ENCODE measurements at places on chromosomes 5 and 9.

GRCh38 chr9:123929177-123929869 lies 603 bp downstream of the DENND1A start:
- DNase-seq, result no peak

- no peak for DNase-seq
These were observed 76.2 kb downstream of the NRG2 start for GRCh38 chr5:139966856-139967255.

DNA sequence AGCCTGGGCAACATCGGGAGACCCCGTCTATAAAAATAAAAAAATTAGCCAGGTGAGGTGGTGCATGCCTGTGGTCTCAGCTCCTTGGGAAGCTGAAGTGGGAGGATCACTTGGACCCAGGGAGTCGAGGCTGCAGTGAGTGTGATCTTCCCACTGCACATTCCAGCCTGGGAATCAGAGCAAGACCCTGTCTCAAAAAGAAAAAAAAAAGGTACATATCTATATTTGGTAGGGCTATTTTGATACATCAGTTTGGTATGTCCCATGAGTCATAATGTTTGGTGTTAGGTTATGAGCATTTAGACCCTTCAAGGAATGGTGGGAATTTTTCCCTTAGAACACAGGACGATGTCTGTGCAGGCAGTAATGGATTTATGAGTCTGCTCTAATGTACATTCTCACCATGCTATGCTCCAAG lies 55.3 kb upstream of the POU4F3 start:
- DNase-seq, result no peak

- peak; percentile 24 for DNase-seq
These were observed 126.2 kb upstream of the PLCXD3 start for GRCh38 chr5:41636605-41637004.

DNA sequence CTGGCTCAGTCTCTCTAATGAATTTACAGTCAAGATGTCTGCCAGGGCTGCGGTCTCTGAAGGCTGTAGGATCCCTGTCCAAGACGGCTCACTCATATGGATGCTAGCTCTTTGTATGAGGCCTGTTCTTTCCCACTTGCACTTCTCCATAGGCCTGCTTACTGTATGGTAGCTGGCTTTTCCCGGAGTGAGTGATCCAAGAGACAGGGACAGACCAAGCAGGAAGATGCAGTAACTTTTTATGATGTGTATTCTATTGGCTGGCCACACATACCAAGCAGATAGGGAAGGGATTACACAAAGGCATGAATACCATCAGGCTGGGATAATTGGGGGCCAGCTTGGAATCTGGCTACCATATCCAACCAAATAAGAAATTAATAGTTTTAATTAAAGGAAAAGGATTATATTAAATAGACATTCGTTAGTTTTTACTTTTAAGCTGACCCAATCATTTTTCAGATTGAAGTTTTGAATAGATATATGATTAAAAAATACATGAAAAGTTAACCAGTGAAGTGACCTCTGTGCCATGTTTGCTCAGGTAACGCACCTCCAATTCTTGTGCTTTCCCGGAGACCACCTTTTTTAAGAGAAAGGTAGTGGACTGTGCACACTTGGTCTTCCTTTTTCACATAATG lies 20.6 kb downstream of the NSD1 start:
- no peak for DNase-seq

GRCh38 chr5:38478166-38478565 lies 78.3 kb downstream of the LIFR start:
- DNase-seq, result no peak

GRCh38 chr5:57577432-57578175 lies 95.0 kb upstream of the ACTBL2 start:
- DNase-seq, result no peak

DNA sequence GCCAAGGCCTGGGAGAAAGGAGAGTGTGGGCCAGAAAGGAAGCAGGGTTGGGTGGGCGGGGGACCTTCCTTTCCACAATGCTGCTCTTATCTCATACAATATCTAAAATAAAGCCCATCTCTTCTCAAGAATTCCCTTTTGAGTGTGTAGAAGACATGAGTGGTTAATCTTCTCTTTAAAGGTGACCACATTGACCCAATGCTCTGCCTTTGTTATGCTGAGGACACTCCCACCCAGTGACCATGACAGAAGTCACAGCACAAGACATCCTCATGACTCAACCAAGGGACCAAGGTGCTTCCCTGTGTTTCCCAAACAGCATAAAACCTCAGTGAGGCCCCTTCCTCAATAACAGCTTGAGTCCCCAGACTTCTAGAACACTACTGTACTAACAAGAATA lies 193.0 kb upstream of the ADAMTS16 start:
- DNase-seq, result no peak

- DNase-seq, result peak; percentile 5
These were observed 14.4 kb upstream of the GRXCR2 start for GRCh38 chr5:145887217-145887616.

- no peak for DNase-seq
These were observed 9.7 kb upstream of the ANKDD1B start for GRCh38 chr5:75601567-75601966.
